ENCODE measurements at places on chromosomes 1 and 21.

DNA sequence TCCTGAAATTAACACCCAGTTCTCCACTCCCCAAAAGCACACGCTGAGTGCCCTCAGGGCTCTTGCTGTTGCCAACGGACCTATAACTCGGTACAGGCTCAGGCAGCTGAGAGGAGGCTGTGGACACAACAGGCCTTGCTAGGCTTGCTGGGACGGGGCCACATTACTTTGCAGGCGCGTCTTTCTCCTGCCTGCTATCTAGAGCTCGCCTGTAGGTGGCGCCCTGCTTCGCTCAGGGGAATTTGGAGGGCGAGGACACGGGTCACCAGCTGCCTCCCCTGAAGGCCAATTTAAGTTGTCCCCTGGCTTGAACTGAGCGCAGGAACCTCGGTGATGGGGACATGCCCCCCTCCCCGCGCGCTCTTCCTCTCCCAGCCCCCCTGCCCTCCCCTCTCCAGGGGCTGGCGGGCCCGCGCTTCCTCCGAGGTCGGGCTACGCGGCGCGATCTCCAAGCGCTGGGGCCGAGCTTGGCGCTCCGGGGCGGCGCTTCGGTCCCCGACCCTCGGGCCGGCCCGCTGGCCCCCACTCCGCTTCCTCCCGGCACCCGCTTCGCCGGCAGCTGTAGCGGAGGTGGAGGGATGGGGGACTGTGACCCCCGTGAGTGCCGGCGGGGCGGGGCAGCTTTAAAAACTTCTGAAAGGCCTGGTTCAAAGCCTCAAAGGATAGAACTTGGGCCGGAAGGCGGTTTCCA is 32.4 kb upstream of the NFIA start:
- no peak for DNase-seq

- DNase-seq, result no peak
These were observed 5.1 kb upstream of the OLIG1 start for GRCh38 chr21:33064623-33065390.

DNA sequence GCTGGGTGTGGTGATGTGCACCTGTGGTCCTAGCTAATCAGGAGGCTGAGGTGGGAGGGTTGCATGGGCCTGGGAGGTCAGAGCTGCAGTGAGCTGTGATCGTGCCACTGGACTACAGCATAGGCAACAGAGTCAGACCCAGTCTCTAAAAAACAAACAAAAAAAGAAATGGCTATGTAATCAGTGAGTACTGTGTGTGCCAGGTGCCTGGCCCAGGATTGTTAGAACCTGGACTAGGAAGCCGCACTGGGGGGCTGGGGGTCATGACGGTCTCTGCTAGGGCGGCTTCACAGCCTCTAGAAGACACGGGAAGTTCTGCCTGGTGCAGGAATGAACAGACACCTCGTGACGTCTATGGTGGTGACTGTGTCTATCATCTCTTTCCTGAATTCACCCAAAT is 8.5 kb downstream of the TMEM9 start:
- no peak for DNase-seq

DNA sequence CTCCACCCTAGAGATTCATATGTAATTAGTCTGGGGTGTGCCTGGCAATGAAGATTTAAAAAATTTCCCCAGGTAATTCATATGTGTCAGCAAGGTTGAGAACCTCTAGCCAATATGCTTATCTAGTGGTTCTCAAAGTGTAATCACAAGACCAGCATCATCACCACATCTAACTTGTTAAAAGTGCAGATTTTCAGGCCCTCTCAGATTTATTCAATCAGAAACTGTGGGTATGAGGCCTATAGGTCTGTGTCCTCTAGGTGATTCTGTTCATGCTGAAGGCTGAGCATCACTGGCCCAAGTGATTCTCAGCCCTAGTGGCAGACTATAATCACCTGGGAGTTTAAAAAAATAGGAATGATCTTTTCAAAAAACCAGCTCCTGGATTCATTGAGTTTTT is 75.9 kb downstream of the SWT1 start:
- no peak for DNase-seq

- DNase-seq, result no peak
These were observed 16.1 kb upstream of the LRRC3 start for GRCh38 chr21:44439211-44439600.

GRCh38 chr1:231982871-231983587 is 356.4 kb downstream of the DISC1 start:
- no peak for DNase-seq

DNA sequence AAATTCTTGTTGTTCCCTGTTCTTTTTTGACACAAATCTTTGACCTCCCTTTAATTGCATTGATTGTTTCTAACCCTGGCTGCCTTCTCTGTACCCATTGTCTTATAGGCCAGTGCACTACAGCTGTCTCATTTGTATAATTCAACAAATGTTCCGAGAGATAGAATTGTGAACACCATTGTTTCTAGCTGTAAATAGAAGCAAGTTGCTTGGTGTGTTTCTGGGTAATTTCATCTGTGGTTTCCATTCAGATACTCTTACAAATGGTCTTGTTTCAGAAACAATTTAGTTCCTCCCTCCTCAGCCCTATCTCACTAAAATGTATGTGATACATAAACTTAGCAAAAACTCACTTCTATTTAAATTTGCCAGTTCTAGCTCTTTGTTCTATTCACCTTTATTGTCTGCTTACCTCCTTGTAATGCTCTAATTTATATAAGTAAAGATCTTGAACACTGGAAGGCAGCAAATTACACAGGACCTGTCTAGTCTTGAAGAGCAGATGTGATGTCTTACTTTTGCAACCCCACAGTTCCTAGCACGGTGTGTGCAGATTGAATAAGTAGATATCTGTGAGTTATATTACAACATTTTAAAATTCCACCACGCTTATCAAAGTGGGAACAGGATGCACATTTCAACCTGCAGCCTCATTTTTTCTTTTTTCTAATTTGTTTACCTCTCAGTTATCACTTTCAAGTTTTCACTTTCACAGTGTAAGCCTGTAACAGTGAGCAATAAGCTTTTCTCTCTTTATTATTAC is 515.6 kb upstream of the ZP4 start:
- DNase-seq, result no peak

- DNase-seq, result no peak
These were observed 68.5 kb downstream of the HHAT start for GRCh38 chr1:210397252-210397651.

Data from SIG-M5 (cell line).